ENCODE measurements at places on chromosomes 2 and 18.

DNA sequence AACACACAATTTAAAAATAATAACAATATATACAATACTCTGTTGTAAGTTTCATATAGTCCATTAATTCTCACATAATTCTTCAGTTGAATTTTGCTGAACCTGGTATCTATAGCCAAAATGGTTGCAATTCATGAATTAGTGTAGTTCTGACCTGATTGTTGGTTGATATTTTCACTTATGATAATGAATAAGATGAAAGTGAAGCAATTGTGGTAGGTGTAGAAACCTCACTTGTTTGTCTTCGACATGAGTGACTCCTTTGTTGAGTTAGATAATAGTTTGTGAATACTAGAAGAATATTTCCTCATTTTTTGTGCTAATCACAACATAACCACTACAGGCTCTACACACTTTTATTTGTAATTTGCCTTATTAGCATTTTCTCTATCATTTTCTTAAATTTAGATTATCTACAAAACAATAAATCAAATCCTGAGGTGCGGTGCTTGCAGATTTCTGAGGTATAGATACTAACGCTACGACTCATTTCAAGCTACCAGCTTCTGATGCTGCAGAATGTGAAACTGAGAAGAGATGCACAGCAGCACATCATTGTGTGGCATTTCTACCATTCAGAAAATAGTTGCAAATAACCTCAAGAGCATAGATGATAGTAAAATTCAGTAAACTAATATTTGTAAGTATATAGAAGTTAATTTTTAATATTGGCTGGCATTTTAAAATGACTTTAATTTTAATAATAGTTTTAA lies 117.9 kb downstream of the KCNH7 start:
- DNase-seq, result no peak

DNA sequence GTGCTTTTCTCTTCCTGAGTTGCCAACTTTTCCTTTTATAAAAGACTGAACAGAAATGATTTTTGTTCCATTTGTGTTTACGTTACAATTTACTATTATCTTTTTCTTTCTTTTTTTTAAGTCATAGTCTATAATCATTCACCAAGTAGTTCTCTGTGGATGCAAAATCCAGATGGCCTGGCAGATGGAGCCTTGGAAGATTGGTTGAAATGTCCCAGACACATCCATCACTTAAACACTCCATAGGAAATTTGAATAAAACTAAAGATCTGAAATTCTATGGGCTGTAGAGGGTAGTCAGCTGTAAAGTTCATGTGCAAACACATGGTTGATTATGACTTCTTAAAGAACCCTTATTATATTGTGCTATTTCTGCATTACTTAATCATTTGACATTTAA lies 164.8 kb upstream of the DOCK10 start:
- no peak for DNase-seq

DNA sequence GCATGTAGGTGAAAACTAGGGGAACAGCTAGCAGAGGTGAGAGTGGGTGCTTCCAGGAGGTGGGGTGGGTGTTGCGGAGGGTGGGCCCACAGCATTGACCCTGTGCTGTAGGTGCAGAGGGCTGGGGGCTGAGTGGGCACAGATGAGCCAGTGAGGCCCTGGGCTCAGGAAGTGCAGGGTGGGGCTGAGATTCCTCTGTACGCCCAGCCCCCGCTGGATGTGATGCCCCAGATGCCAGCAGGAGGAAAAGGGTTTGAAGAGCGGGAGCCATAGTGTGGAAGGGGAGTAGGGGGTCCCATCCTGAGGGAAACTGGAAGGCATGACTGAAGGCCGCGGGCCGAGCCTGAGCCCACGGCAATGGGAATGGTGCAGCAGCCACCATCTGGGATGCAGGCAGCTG lies 14.1 kb upstream of the OTOS start:
- no peak for DNase-seq

DNA sequence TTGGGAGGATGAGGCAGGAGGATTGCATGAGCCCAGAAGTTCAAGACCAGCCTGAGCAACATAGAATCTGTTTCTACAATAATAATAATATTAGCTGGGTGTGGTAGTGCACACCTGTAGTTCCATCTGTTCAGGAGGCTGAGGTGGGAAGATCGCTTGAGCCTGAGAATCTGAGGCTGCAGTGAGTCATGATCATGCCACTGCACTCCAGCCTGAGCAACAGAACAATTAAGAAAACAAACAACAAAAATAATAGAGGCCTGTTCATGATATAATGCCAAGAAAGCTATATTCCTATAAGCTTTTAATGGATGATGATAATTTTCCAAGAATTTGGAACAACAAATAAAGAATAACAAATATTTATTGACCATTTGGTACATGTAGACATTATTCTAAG lies 6.9 kb upstream of the CCBE1 start:
- DNase-seq, result no peak

DNA sequence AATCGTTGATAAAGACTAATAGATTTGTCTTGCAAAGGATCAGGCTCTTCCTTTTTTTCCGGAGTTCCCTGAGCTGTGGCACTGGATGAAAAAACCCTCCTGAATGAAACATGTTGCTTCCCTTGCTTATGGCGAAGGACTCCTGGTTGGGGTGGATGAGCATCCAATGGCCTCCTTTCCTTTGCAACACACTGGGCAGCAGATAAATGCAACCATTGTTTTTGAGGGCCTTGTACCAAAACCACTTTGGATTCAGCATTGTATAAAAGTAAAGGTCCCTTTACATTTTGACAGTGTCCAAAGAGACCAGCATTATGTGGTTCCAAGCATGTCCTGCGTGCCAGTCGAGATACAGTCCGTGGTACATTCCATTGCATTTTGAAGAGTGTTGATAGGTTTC lies 44.7 kb downstream of the FAM210A start:
- DNase-seq, result no peak

- no peak for DNase-seq
These were observed 6.7 kb upstream of the IAH1 start for GRCh38 chr2:9467687-9468086.

DNA sequence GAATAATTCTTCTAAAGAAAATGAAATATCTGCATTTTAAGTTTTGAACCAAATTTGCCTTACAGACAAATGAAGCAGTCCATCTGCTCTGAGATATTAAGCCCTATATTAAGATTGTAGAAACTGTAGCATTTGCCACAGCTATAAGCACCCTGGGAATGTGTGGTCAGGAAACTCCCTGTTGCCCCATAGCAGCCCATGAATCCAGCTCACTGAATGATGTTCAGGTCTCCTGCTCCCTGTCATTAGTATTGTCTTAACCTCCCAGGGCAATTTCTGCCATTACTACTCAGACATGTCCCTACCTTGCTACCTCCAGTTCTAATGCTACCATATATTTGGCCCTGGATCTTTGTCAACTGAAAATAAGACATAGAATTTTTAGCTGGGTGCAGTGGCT lies 41.1 kb downstream of the CDK15 start:
- DNase-seq, result no peak

DNA sequence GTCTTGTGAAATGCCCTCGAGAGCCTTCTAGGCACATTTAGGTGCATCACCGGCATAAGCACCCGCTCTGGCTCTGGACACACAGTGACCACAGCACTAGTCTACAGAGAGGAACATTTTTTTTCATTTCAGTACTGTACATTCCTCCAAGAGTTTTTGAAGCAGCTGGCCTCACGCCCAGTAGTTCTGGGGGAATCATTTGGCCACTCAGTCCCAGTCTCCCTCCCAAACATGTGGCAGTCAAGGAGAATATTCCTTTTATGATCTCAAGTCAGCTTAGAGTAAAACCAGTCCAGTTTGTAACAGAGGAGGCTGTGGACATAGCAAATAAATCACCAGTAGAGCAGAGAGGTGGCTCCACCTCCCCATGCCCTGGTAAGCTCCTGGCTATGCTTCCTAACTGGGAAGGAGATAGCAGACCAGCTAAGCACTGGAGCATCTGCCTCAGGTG lies 48.1 kb downstream of the KCNE4 start:
- DNase-seq, result no peak

DNA sequence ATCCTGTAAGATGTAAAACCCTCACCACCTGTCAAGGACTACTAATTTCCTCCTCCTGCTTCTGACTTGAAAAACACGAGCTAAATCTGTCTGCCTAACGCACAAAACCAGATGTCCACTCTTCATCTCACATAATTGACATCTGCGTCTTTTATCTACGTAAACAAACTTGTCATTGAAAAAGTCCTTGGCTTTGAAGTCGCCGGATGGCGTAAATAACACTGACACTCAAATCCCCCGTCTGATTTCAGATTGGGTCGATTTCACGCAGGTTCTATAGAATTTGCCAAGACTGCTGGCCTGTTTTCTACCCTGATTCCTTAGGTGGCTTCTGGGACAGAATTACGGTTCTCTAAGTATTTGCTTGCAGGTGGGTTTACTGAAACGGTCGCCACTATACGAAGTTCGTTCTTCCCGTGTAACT lies 539 bp upstream of the MOB4 start:
- DNase-seq, result no peak

DNA sequence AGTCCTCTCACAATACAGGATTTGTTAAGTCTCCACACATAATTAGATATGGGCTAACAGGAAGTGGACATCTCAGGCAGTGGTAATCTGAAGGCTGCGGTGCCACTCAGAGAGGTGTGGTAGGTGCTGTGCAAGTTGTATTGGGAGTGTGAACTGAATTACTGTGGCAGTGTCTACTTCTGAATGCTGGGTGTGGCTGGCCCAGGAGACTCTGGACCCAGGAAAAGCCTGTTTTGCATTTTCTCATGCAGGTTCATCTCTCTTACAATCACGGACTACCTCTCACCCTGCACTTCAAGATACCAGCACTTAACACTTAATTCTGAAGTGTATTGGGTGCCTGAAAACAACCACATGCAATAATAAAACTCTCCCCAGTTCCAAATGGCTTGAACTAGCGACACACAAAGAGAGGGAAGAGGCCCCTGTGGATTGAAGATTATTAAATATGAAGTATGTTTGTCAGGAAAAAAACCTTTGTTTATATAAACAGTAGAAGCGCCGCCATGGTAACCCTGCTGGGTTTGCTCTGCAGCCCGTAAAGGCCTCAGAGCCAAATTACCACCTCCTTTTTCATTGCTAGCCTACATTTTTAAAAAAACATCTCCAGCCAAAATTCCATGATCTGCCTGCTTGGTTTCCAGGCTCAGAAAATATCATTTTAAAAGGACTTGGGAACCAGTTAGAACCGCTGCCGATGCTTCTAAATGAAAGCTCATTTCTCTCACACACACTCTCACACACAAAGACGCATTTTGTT lies 77.5 kb downstream of the GFPT1 start:
- no peak for DNase-seq

DNA sequence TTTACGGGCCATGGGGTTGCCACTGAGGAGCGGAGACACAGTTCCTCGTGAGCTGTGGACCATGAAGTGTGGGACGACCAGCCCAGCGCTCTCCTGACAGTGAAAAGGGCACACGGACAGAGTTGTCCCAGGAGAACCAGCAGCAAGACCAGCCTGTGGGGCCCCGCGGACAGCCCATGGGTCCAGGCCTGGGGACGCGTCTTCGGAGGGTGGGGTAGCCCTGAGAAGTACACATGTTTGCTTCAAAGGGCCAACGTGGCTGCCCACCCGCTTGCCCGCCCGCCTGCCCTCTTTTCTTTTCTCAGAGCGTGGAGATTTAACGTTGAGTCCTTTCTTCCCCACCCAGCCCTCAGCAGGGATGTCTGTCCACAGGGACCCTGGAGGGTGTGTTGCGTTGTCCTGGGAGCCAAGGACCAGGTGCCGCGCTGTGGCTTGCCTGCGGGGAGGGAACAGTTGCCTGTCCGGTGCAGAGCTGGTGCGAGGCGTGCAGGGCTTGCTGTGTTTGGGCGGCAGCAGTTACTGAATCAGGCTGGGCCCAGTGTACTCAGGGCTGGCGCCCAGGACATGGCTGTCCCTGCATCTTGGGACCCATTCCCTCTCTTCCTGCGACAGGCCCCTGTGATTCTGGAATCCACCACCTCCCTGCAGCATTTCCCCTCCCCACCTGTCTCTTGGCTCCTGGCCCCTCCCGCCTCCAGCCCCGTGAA lies 120.1 kb upstream of the HDAC4 start:
- DNase-seq, result no peak

DNA sequence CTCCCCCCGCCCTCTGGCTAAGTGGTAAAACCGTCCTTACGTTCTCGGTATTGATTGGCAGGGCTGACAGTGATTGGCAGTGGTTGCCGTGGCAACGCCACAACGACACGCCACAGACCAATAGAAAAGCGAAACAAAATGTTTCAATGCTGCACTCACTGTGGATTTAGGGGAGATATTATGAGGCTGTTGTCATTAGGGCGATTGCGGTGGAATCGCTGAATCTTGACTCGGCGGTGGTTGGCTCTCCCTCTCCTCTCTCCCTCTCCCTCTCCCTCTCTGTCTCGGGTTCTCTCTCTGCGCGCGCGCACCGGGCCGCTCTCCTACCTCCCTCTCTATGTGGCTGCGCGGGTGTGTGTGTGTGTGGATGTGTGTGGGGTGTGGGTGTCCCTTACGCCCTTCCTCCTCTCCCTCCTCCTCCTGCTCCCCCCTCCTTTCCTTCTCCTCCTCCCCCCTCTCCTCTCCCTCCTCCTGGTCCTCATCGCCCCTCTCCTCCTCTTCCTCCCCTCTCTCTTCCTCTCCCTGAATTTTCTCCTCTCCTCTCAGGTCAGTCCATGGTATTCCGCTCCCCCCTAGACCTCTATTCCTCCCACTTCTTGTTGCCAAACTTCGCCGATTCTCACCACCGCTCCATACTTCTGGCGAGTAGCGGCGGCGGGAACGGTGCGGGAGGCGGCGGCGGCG lies at the start of gene SIX3:
Gene SIX3, plus strand, starts transcription at position 152 of the 684 bp plus-strand sequence. Its CDS starts 403 bp downstream, at position 555.
- no peak for DNase-seq

- DNase-seq, result no peak
These were observed 74.0 kb downstream of the MYO1B start for GRCh38 chr2:191319186-191319585.

DNA sequence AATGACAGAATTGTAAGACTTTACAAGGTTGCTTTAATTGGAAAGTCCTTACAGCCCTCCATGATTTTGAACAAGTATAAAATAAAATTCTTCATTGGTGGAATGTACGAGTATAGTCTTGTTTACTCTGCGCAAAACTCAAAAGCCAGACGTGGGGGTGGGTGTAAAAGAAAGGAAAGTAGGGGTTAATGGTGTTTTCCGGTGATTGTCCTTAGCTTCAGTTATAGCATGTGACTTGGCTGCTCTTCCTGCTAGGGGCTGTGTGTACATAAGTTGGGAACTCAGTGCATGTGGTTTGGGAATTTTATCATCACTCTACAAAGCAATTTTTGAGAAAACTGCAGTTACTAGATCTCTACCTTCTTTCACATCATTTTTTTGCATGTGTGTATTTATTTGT lies 82.4 kb upstream of the CAVIN2 start:
- no peak for DNase-seq

DNA sequence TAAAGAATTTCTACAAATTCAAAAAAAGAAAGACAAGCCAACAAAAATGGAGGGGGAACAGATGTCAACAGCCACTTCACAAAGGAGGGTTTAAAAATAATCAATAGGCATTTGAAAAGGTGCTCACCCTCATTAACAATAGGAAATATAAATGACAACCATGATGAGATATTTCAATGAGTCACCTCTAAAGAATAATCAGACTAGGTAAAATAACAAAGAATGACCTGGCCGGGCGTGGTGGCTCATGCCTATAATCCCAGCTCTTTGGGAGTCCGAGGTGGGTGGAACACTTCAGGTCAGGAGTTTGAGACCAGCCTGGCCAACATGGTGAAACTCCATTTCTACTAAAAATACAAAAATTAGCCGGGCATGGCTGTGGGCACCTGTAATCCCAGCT lies 133.6 kb downstream of the KCNE4 start:
- DNase-seq, result no peak

- no peak for DNase-seq
These were observed 1.3 kb upstream of the GPC1 start for GRCh38 chr2:240433973-240434727.

GRCh38 chr2:152071092-152071491 lies 27.8 kb downstream of the CACNB4 start:
- no peak for DNase-seq
